ENCODE measurements at places on chromosomes 11 and 22.

- no peak for DNase-seq
Observed at GRCh38 chr11:128575174-128575960, 12.0 kb downstream of the ETS1 start.

GRCh38 chr11:71246559-71246958 lies 5.8 kb downstream of the SHANK2 start:
- no peak for DNase-seq

DNA sequence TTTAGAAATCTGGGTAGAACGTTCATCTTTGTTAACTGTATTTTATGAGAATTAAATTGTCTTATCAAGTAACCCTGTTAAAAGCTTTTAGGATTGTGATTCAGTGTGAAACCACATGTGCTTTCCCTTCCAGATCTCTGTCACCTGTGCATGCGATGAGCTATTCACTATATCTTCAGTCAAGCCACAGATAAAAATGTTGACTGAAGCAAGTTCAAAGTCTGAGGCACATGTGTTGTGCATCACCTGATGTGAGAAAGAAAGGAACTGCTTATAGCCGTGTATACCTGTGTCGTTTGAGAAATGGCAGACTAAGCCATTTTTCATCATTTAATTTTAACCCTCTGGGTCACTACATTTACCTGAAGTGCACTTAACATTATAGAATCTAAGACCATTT lies 1088.9 kb upstream of the TENM4 start:
- DNase-seq: no peak

- no peak for DNase-seq
Observed at GRCh38 chr22:48320683-48321451, 1506.8 kb downstream of the BRD1 start.

DNA sequence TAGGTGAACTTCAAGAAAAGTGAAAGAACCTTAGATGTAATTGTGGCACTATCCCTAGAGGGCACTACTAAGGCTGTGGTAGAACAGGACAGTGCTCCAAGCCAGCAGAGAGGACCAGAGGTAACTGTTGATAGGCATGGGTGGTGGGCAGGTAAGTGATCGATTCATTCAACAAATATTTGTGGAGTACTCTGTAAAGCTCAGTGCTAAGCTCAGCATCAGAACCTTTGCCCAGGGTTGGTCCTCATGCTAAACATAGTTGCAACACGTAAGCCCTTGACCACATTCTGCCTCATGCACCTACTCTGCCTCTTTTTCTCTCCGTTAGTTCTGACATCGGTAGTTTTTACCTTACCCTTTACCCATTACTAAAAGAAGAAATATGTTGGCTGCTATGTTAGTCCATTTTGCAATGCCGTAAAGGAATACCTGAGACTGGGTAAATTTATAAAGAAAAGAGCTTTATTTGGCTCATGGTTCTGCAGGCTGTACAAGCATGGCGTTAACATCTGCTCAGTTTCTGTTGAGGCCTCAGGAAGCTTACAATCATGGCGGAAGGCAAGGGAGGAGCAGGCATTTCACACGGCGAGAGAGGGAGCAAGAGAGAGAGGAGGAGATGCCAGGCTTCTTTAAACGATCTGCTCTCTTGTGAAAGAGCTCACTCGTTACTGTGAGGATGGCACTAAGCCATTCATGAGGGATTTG lies 18.4 kb upstream of the NNMT start:
- no peak for DNase-seq

GRCh38 chr11:41404109-41404508 lies 55.3 kb downstream of the LRRC4C start:
- DNase-seq: no peak

GRCh38 chr11:114195151-114195550 lies 101.0 kb upstream of the NNMT start:
- no peak for DNase-seq

DNA sequence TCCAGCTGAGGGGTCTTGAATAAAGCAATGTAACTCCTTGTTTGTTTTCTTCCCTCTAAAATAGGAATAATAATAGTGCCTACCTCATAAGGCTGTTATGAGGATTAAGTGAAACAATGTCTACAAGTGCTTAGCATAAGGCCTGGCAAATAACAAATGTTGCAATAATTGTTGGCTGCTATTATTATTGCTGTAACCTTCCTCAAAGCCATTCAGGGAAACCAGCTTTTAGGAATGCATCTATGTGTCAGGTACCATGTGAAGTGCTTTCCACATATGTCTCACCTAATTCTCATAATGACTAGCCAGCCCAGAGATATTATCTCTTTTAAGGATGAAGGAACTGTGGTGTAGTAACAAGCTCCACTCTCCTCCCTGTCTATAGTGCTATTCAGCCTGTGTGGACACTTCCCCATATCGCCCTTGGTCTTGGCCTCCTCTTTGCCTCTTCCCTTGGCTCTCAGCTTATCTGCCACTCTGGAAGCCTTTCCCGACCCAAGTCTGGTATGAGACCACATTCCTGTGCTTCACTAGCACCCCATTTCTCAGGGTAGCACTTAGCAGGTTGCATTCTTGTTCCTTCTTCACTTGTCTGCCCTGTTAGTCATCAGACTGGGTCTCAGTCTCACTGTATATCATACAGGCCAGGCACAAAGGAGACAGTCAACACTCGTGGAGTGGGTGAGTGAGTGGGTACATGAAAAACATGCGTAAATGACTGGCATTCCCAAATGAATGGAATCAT lies 23.8 kb downstream of the CSNK2A3 start:
- no peak for DNase-seq

Measured in amniotic stem cell (primary cell).